ENCODE measurements at places on chromosomes 4 and X.

DNA sequence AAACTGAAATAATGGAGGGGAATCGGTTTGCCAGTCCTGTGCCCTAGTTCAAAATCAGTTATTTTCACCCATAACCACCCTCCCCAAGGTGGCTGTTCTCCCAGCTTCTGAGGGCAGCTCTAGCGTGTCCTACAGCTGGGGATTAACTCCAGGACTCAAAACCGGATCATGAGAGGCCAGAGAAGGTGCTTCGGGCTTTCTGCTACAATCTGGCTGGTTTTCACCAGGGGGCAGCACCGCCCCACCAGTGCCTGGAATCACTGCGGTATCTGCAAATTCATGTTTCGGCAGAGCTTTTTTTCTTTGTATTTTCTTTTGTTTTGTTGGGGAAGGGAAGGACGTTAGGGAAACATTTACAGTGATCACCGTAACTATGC lies 28.4 kb downstream of the PDHA1 start:
- peak; percentile 28 for DNase-seq

DNA sequence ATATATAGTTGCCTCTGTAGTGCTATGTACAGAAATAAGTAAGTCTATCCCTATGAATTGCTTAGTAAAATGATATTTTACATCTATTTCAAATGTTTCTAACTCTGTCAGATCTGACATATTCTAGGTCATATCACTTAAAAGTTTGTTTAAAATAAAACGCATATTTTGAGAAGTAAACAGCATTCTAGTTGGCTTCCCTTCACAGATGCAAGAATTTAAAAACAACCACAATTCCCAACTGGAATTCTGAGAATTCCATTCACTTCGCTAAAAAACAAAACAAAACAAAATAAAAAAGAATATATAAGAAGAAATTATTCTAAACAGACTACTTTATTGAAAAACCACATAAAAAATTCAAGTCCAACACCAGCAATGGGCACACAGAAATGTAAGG lies 126.0 kb downstream of the PPP3CA start:
- DNase-seq = no peak

- no peak for DNase-seq
These were observed 26.0 kb downstream of the C4orf17 start for GRCh38 chr4:99536848-99537247.

DNA sequence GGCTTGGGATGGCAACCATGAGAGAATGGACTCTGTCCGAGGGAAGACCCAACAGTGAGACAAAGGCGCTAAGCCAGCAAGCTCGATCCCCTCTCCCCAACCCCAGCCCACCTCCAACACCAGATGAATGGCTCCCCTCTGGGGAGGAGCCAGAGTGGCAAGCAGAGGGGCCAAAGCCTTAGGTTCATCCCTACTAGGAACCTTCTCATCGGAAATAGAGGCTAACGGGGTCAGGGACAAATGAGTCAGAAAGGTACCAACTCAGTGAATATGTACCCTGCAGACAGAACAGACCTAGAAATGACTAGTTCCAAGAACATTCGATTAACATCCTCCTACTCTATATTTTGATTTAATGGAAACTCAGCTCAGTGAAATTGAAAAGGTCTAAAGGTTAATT lies 73.9 kb downstream of the NSG1 start:
- no peak for DNase-seq
